Occipital lobe (tissue), 3 donors: ENCODE measurements at places on chromosomes 6 and 20. TPM values are rescaled to one million over a fixed set of nuclear protein-coding genes. Genes with fewer than 3 reads are reported as not detected.

DNA sequence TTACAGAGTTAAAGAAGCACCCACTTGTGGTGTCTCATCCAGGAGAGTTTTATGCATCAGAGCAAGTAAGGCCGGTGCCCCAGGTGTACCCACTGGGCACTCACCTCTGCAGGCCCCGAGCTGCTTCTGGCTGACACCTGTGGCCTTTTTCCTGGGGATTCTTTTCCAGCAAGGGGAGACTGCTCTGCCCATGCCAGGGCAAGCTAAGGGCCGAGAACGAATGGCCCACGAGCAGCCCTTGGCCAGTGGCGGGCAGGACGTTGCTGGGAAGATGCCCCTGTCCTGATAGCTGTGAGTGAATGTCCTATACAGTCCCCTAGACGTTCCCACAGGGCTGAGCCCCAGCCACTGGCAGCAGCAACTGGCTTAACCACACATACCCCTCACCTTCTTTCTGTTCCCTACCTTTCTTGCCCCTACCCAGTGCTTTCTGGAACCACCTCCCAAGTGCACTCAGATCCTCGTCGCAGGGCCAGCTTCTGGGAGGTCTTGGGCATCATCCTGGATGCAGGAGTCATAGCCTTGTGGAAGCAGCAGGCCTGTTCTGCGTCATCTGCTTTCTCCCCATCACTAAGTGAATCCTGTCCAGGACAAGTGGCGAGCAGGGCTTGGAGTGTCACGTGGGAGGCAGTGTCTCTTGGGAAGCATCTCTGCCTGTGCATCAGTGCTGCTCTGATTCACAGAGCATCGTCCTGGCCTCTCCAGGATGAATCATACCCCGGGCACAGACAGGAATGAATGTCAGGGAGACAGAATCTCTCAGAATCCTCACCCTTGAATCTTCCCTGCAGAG, 32.5 kb downstream of the SYNDIG1 start:
- peak; percentile 83 for DNase-seq

- no peak for DNase-seq
Measured at GRCh38 chr20:44129911-44130718, 56.9 kb downstream of the JPH2 start.

DNA sequence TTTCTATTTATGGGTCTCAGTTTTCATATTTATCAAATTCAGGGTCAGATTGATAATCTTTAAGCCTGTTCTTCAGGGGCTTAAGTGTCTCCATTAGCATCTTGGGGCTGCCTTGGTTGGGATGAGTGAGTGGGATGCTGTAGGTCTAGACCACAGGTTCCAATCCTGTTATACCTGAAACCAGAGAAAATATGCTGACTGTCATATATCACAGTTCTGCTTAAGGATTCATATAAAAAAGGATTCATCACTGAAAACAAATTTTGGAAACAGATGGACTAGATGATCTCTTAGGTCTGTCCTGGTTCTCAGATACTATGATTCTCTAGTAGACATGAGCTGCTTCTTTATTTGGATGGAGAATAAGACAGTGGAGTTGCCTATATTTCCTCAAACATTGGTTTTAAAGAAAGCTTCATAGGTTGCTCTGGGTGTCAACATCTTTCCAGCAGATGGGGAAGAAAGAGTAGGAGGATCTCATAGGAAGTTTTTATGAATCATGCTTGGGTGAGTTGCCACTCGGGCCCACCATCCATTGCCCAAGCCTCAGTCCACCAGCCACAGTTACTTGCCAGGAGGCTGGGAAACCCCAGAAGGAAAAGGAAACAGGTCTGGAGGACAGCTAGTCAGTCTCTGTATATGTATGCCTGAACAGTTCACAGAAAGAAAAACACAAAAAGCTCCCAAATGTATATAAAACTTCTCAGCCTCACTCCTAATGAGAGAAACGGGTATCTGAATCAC, 42.9 kb upstream of the MAP7 start:
- DNase-seq: no peak

DNA sequence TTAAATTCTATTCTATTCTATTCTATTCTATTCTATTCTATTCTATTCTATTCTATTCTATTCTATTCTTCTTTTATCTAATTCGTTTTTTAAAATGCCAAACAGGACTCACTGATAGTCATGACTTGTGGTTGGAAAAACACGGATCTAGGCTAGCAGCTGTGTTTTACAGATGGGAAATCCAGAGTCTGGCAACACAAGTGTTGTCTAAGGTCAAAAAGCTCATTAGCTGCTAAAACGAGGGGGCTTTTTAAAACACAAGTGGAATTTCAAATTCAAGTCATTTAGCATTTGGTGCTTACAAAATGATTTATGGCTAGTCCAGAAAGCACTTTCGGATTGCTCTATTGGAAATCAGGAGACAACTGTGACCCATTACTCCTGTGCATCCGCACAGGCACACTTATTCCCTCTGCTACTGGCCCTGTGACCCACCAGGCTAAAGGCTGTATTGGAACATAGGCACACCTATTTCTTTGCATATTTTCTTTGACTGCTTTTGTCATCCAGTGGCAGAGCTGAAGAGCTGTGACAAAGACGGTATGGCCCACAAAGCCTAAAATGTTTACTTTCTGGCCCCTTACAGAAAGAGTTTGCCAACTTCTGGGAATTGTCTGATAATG, 17.8 kb upstream of the MLIP start:
- DNase-seq: no peak

- no peak for DNase-seq
Measured at GRCh38 chr6:24974182-24975171, 38.7 kb upstream of the RIPOR2 start.

DNA sequence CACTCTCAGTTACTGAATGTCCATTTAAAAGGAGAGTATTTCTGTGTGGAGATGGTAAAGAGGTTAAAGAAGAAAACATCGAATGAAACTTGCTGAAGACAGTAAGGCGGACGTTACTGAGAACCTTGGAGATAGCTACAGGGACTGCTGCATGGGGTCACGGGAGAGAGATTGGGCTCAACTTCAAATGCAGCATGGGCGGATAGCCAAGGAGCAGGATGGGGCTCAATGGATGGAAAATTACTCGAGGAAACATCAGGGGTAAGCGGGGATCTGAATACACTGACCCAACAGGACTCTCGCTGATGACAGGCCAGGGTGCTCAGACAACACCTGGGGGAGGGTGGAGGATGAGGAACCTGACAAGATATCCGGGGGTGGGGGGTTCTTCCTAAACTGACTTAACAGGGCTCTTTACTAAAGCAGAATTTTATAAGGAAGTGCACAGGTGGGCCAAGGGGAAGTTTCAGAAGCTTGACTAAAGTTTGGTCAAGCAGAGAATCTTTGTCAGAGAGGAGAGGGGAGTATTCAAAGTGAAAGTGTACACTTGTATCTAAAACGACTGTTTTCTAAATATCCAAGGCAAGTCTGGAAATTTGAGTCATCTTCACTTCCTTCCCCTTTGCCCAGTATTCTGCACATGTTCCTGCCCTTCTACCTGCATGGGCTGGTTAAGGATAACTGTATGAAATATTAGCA, 22.8 kb downstream of the ECT2L start:
- DNase-seq: no peak

DNA sequence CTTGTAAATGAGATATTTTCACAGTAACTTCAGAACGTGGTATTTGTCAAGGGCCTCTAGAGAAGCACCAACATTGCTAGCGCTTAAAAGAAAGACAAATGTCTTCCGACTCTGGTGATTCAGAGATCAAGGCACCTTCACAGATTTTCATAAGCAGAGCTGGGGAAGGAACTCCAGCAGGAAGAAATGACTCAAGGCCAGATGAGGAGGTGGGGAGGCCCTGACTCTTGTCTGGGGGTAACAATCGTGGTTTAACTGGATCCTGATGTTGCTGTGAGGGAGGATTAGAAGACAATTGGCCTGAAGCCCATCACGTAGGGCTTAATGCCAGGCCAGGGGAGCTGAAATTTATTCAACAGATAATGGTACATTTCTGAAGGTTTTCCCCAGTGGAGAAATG, 122.9 kb upstream of the QKI start:
- DNase-seq: no peak

DNA sequence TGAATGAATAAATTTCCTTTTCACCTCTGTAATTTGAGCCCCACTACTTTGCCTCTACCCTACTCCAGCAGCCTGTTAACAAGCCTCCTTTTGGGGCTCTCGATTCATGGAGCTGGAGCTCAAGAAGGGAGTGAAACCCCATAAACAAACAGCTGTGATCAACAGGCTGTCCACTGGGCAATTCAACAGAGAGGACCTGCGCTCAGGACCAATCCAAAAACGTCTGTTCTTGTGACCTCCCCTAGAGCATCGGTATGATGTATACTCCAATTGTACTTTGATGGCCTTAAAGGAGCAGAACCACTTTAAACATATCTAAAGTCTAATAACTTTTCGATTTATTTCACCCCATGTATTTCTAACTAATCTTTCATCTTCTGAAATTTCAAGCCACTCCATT, 37.4 kb downstream of the HIVEP2 start:
- DNase-seq: no peak

DNA sequence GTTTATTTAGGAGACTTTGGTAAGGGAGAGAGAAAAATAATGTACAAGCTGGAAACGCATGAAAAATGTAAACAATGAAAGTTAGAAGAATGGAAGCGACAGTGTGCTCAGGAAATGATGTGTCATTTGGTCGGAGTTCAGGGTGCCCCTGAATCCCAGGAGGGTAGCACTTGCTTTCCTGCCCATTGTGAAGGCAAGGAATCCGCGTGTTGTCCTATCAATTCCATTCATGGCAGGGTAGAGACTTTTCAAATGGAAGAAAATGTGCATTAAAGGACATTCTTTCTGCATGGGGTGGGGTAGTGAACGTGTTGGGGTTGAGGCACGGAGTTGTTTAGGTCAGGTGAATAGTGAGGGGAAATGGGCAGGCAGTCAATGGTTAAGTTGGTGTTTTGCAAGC, 33.7 kb downstream of the GCNT2 start:
- DNase-seq: no peak

GRCh38 chr6:168823397-168824212, 382.6 kb downstream of the SMOC2 start:
- no peak for DNase-seq

GRCh38 chr6:88301256-88301655, 135.1 kb upstream of the CNR1 start:
- no peak for DNase-seq

DNA sequence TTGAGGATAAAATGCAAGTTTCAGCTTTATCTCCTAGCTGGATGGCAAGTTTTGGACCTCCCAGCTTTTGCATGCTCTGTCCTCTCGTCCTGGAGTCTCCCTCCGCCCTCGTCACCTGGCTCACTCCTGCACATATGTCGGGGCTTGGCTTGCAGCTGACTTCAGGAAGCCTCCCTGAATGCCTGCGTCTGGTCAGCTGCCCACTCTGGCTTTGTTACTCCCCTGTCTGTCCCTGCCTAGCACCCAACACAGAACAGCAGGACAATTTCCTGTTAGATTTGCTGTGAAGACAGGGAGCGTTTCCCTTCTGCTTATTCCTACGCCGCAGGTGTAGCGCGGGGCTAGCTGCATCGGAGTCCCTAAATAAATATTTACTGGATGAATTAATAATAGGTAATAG, 5.4 kb downstream of the JPH2 start:
- no peak for DNase-seq

GRCh38 chr20:53080969-53081871, 109.1 kb downstream of the TSHZ2 start:
- no peak for DNase-seq

DNA sequence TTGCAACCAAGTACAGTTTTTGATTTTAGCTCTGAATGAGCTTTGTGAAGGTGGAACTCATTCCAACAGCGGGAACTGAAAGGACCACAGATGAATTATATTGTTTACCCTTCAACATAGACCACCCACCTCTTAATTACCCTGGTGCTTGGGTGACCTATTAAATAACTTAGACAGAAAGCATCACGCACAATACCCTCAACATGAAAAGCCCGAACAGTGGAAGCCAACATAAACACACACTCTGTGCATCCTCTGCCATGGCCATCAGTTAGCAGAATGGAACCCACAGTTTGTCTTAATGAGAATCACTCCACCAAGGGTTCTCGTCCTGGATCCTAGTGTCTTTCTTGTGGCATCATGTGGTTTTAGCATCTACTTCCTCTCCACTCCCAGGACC, 60.5 kb downstream of the FOXF2 start:
- no peak for DNase-seq

Gene RBM24
- 31.2 TPM for total RNA-seq

Gene NECAB3
- 27.8 TPM for total RNA-seq

Gene HLA-A
- 46.6 TPM for total RNA-seq

Gene PPP1R16B
- total RNA-seq: 12.9 TPM

Gene HLA-DQB2
- total RNA-seq: not detected

Gene BPIFB2
- total RNA-seq: 0.31 TPM
